Fibroblast of lung (primary cell): ENCODE measurements at places on chromosomes 2 and 18.

- peak; percentile 57 for DNase-seq
These were observed 27.3 kb downstream of the LPIN2 start for GRCh38 chr18:2985628-2986027.

DNA sequence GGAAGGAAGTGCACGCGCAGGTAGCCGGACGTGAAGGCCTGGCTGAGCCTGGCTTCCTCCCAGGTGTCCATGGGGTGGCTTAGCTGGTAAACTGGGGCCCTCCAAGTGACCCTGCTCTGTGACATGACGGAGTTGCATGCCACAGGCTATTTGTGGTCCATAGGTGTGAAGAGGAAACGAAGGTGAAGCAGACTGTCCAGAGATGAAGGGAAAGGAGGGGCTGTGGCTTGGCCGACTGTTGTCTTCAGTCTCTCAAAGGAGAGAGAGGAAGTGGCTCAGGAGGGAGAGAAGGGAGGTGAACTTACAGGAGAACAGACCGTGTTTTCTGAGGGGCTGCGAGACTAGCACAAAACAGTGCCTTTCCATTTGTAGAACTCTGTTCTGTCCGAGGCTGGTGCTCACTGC lies 19.3 kb downstream of the INPP5D start:
- DNase-seq = no peak

- DNase-seq = peak; percentile 1
These were observed 189.7 kb downstream of the PAX3 start for GRCh38 chr2:222108957-222109585.

- DNase-seq = no peak
These were observed 415.5 kb downstream of the CBLN2 start for GRCh38 chr18:72128649-72129048.

- no peak for DNase-seq
These were observed 14.6 kb upstream of the SEMA4C start for GRCh38 chr2:96884299-96885094.

DNA sequence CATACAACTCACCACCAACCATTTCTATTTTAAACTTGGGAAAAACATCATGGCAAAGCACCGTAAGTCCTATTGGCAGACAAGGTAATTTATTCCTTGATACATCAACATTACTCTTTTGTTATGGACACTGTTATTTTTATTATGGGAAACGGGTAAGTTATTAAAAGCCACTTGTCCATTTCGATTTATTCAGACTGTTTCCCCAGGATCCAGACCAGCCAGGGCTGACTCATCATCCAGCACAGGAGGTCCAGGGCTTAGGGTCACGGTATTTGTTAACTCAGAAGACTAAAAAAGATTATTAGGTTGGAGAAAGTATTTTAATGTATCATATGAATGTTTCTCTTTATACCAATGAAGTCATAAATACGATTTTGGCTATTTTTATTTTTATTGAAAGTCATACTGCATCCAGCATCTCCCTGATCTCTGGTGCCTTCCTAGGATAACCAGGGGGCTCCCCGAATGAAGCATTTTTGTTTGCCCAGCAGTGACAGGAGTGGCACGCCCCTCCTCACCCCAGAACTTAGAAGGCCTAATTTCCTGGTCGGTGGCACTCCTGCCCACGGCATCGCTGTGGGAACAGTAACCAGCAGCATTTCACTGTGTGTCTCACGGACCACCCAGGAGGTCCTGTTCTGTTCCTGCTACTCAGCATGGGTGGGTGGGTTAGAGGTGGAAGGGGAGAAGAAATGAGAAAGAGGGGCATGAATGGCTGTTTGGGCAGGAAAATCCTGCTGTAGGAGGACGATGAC lies 446.1 kb downstream of the EIPR1 start:
- no peak for DNase-seq

- DNase-seq = peak; percentile 67
These were observed 211.9 kb downstream of the AGPS start for GRCh38 chr2:177604271-177605065.

DNA sequence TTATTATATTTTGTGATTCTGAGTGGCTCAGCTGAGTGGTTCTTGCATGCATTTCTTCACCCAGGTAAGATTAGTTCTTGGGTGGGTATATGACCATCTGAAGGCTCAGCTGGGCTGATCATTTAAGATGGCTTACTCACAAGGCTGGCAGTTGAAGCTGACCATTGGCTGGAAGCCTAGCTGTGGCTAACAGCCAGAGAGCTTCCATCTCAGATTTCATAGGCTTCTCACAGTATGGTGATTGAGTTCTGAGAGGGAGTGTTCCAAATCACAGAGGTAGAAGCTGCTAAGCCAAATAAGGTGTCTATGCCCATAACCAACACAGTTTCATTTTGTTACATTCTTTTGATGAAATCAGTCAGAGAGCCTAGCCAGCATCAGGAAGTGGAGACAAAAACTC lies 117.4 kb upstream of the RPRM start:
- no peak for DNase-seq

DNA sequence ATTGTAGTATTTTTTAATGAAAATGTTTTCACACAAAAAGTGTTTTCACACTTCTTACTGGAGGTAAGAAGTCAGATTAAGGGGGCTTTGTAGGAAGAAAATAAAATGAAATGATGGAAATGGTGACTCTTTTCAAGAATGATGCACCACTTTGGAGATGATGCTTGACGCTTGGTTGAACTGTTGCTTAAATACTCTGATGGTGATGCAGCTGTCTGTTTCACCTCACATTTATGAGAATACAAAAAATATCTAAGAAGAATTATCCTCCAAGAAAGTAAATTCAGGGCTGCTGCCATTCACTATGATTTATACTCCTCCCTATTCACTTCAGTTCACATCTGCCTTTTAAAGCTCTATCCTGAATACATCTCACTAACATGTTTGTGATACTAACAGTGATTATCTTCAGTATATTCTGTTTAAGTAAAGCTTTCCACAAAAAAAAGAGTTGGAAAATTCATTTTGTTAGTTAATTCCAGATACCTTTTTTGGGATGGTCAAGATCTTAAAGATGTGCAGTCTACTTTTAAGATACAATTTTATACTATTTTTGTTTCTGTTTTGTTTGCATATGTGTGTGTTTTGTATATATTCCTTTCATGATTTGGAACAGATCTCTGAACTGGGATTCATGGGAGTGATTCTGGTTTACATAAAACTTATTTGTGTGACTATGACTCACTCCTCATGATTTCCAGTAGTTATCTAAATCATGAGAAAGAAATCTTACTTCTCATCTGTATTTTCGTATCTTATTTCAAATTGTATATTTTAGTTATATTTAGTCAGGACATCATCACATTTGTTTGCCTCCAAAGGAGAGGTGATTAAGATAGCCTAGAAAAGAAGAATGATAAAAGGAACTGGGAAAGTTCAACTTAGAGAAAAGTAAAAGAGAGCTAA lies 53.1 kb downstream of the SLC39A10 start:
- peak; percentile 95 for DNase-seq

- DNase-seq = no peak
These were observed 3.7 kb upstream of the HES6 start for GRCh38 chr2:238243496-238244076.

DNA sequence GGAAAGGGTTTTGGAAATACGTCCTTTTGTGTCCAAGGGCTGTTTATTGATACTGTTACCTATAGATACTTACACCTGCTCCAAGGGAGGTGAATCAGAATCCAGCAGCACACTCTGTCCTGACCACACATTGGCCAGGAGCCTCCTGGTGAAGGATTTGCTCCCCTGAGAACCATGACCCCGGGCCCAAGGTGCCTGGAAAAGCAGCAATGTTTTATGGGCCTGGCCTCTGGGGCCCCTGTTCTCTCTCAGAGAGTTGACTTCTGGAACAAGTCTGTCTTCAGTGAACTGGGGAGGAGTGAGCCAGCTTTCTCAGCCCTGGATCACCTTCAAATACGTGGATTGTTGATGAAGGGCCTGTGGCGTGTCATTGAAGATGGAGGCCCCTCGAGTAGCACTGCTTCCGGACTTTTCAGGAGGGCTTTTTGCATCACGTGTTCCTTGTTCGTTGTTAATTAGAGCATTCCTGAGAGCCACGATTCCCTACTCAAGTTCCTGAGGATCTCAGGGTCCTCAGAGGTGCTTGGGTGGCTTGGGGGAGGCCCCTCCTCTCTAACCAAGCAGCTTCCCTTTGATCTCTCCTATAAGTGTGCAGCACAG lies 78.5 kb upstream of the RPL31 start:
- no peak for DNase-seq

DNA sequence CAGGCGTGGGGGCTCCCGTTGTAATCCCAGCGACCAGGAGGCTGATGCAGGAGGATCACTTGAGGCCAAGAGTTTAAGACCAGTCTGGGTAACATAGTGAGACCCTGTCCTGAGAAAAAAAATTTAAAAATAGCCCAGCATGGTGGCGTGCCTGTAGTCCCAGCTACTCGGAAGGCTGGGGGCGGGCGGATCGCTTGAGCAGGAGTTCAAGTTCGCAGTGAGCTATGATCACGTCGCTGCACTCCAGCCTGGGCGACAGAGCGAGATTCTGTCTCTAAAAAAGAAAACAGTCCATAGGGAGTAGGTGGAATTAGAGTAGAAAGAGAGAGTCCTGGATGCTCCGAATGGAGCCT lies 325 bp upstream of the TTLL4 start:
- DNase-seq = no peak
